ENCODE measurements at places on chromosomes 5 and 9.

GRCh38 chr5:10534561-10535530 is 29.0 kb upstream of the ANKRD33B start:
- no peak for DNase-seq

- peak; percentile 45 for DNase-seq
These were observed 21.9 kb upstream of the VDAC1 start for GRCh38 chr5:134026521-134027287.

GRCh38 chr9:133513214-133514100 is 11.3 kb downstream of the MYMK start:
- DNase-seq = no peak

GRCh38 chr5:119390404-119390803 is 34.6 kb downstream of the TNFAIP8 start:
- no peak for DNase-seq

Data from AG08396 (cell line).